ENCODE measurements at places on chromosomes 7 and 10.

DNA sequence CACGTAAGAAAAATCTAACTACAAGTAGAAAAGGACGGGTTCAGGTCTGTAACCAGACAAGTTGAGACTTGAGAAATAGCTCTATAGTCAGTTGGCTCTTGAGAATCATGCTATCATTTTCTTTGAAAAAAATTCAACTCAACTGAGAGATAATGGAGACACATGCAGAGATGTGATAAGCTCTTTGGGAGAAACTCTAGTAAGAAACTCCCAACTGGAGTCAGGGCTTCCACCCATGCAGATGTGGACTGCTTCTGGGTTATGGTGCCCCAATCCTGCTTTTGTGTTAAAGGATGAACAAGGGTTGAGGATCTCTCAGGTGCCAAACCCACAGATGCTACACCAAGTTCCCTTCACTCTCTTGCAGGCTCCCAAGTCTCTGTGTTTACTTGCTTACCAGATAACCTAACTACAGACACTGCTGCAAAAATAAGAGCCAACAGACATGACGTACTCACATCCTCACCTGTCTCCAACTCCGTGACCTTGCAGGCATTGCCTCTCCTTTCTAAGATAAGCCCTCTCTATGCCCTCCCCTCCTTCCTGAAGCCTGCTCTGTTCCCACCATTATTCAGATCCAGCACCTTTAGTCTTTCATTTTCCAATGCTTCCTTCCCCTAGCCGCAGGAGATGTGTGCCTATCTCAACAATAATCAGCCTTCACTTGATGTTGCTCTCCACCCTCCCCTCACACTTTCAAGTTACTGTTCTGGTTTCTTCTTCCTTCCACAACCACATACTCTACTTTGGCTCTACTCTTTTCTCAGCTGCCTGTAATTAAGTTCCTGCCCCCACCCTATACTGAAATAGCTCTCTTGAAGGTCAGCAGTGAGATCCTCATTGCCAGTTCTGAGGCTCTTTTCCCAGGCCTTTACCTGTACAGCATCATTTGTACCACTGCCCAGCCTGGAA is 130.0 kb downstream of the ICA1 start:
- H3K27ac ChIP-seq: no peak overlapping the region
- DNase-seq: no peak
- no peaks in the 10 kb centered on the region for H3K27me3 ChIP-seq
- H3K4me1 ChIP-seq: no peaks in the 10 kb centered on the region
- no peak overlapping the region for H3K4me3 ChIP-seq

- H3K27ac ChIP-seq: no peak overlapping the region
- DNase-seq: no peak
- H3K27me3 ChIP-seq: peaks cover 3% of the 10 kb centered on the region
- H3K4me3 ChIP-seq: no peak overlapping the region
These were observed 36.2 kb upstream of the R3HCC1L start for GRCh38 chr10:98098247-98098646.

DNA sequence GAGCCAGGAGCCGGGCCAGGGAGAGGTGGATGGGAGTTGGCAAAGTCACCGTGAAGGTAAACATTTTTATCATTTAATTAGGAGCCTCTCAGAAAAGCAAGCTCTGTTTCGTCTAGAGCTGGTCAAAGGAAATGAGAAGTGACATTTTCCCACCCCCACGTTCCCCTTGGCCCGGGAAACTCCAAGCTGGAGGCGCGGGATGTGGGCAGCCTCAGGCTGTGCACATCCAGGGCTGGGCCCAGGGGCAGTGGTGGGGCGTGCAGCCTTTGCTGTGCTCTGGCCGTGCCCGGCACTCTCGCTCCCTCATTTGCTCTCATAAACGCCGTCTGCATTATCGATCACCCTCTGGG is 135.6 kb upstream of the RET start:
- H3K27me3 ChIP-seq: no peaks in the 10 kb centered on the region
- no peak overlapping the region for H3K27ac ChIP-seq
- no peak overlapping the region for H3K4me3 ChIP-seq
- no peaks in the 10 kb centered on the region for H3K36me3 ChIP-seq
- no peaks in the 10 kb centered on the region for H3K4me1 ChIP-seq

GRCh38 chr10:117462816-117463544 is 79.6 kb upstream of the EMX2 start:
- DNase-seq: no peak
- no peaks in the 10 kb centered on the region for H3K4me1 ChIP-seq
- no peak overlapping the region for H3K27ac ChIP-seq
- no peaks in the 10 kb centered on the region for H3K27me3 ChIP-seq

DNA sequence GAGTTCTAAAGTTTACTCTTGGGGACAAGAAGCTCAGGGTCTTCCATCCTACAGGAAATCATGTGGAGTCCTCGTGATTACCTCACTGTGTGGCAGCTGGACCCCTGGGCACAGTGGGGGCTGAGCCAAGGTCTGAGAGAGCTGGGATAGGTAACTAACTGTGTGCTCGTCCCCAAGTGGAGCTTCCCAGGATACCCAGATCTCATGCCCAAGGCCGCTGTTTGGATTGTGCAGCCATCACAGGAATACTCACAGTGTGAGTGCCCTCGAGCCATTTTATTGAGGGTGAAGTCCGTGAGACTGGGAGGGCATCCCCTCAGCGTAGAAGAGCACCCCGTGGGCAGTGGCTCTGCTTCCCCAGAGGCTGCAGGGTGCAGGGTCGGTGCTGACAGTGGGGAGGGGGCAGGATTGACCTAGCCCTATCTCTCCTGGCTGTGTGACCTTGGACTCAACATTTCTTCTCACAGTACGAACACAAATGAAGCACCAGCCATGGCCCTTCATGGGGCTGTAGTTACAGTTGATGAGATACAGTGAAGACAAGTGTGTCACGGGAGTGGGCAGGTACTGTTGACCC is 69.6 kb upstream of the LEP start:
- H3K27me3 ChIP-seq: peaks cover 8% of the 10 kb centered on the region
- H3K36me3 ChIP-seq: no peaks in the 10 kb centered on the region
- no peak overlapping the region for H3K27ac ChIP-seq
- DNase-seq: no peak
- no peak overlapping the region for H3K4me3 ChIP-seq

DNA sequence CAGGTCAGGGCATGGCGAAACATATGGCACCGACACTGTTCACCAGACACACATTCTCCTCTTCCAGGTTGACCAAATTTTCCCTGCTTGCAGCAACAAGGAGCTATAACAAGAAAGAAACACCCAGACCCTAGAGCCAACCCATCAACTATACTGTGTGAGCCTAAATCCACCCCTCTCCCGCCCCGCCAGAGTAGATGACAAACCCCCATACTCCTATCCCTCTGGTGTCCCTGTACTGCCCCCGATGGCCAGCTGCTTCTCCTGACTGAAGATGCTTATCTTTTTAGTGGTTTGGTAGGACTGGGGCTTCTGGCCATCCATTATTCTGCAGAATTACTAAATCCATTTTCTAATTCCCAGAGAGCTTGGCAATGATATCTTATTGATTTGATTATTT is 70.1 kb upstream of the EEPD1 start:
- H3K4me1 ChIP-seq: no peaks in the 10 kb centered on the region
- DNase-seq: no peak
- no peaks in the 10 kb centered on the region for H3K36me3 ChIP-seq
- H3K27me3 ChIP-seq: no peaks in the 10 kb centered on the region
- H3K4me3 ChIP-seq: no peak overlapping the region
- no peak overlapping the region for H3K27ac ChIP-seq

GRCh38 chr7:28773423-28774145 is 184.5 kb downstream of the TRIL start:
- H3K4me1 ChIP-seq: no peaks in the 10 kb centered on the region
- no peaks in the 10 kb centered on the region for H3K36me3 ChIP-seq
- no peak overlapping the region for H3K4me3 ChIP-seq
- H3K27me3 ChIP-seq: no peaks in the 10 kb centered on the region

- H3K27ac ChIP-seq: no peak overlapping the region
- no peak for DNase-seq
- H3K36me3 ChIP-seq: no peaks in the 10 kb centered on the region
These were observed 293.2 kb upstream of the SEMA3D start for GRCh38 chr7:85479918-85480643.

Measured in liver (tissue), 10 donors.